GM23338 (cell line): ENCODE measurements at places on chromosomes 5 and 9. TPM values are rescaled to one million over a fixed set of nuclear protein-coding genes. Genes with fewer than 3 reads are reported as not detected.

DNA sequence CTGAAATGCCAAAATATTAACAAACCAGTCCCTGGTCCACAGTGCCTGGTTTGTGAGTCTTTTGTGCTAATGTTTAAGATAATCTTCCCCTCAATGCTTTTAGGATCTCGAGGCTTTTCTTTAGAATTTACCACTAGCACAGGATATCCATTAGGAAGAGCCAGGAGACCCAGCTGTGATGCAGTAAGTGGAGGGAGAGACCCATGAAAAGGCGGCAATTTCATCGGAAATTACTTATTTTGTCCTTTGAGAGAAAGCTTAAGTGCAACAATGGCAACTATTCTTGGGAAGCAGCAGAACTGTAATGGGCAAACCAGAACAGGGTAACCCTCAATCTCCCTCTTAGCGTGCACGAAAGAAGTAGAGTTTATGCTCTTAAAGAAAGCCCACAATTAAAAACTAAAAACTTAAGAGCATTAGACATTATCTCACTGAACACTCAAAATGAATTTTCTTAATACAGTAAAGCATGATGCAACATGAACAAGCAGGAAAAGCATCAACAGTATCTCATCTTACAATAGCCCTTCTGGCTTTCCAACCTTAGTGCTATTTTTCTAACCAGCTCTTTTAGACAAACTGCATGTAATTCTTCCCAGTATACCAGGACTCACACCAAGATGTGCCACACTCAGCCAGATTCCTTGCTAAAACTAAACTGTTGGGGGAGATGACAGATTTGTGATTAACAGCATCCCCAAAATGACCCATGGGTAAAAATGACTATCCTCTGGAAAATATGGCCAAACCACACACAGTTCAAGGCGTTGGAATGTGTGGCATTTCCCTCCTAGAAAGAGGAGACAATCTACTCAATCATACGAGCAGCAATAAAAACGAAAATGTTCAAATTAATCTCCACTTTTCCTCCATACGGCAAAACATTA, 36.4 kb downstream of the PWWP2A start:
- DNase-seq, result peak; percentile 21

GRCh38 chr9:80720579-80720978, 968.8 kb downstream of the TLE1 start:
- DNase-seq, result no peak

- peak; percentile 18 for DNase-seq
Observed at GRCh38 chr5:27377626-27378025, 339.2 kb upstream of the CDH9 start.

DNA sequence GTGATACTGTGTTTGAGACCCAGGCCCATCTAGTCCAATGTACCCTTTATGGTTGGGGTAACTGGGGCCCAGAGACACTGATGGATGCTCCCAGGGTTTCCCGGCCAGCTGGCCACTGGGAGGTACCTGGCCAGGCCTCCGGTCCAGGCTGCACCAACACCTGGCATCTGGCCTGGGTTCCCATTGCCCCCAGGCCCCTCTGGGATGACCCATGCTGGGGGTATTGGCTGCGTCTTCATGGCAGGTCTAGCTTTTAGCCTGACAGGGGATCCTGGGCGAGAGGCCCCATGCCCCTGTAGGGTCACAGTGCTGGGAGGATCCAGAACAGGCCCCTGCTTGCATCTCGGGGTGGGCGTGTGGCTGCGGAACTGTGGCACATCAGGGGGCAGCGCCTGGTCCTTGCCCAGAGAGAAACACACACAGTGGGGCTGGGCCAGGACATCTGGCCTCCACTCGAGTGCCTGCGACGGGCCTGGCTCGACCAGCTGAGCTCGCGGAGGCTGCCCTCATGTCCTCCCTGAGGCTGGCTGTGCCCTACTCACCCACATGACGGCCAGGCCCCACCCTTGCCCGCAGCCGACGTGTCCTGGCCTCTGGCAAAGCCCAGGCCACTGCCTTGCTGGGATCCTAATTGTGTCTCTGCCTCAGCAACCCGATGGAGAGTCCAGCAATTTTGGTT, 21.5 kb upstream of the COL5A1 start:
- no peak for DNase-seq

DNA sequence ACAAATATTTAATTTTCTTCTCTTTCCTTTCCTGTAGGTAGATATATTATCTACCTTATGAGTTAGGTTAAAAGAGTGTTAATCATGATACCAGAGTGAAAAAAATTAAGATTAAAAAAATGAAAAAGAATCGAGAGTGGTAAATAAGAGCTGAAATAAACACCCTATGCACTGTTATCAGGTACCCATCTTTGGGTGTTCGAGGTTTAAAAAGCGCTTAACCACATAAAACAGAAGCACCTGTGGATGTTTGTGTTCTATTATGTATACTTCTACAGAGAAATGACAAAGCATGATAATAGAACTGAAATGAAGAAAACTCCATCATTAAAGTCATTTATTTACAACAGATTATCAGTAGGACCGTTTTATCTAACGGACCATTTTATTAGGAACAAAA, 25.7 kb upstream of the GCNT4 start:
- DNase-seq, result no peak

Gene FAM169A
- total RNA-seq, result 78.7 and 97.7 TPM in 2 replicates

Gene PAIP2
- 132 and 148 TPM in 2 replicates for total RNA-seq

DNA sequence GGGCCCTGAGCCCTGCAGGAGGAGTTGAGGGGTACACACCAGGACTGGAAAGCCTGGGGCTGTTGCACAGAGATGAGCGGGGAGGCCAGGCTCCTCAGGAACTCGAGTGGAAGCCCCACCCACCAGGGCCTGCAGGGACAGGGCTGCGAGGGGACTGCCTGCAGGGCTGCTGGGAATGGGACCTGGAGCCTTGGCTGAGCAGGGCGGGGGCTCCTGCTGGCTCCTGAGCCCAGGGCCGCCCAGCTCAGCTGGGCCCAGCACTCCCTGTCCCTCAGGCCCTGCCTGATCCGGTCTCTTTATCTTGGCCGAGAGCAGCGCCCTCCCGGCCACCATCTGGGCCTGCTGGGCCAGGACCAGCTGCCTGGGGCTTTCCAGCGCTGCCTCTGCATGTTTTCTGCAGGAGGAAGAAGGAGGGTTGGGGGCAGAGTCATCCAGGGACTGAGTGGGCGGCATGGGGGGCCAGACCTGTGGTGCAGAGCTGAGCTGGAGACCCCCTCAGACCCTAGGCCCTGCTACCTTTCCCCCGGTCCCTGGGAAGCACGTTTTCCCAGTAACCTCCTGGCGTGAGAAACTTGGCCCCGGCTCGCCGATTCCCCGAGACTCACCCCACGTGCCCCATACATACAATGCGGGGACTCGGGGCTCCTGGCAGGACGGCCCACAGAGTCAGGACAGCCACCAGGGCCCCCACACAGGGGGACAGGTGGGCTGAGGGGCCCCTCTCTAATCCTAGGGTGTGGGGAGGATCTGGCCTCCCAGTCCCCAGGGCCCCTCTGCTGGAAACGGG, 9.4 kb downstream of the LCN12 start:
- no peak for DNase-seq

DNA sequence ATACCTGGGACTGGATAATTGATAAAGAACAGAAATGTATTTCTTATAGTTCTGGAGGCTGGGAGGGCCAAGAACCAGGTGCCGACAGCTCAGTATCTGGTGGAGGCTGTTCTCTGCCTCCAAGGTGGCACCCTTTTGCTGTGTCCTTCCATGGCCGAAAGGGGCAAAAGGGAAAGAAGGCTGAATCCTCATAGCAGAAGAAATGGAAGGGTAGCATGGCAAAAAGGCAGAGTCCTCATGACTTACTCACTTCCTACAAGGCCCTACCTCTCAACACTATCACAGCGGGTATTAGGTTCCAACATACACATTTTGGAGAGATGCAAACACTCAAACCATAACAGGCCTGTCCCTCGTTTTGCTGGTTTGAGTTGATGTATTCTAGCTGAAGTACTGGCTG, 25.1 kb upstream of the MED10 start:
- DNase-seq, result no peak

DNA sequence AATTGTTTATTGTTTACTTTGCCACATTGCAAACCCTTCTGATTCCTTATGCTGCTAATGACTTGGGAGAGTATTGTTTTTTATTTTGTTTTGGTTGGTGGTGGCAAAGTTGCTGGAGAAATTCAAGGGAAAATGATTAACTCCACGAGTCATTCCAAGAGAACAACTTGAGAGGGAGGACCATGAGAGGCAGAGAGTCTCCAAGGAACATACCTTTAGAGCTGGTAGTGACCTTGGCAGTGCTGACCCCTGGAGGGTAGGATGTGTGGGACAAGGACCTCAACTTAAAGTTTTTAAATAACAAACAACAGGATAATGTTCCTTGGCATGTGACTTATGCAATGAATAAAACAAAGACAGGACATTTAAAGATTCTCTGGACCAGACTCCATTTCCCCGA, 139.7 kb downstream of the LRRC70 start:
- DNase-seq, result peak; percentile 61

Gene EXD3
- total RNA-seq, result 3.6 and 4.4 TPM in 2 replicates

Gene RAB24
- total RNA-seq, result 24.8 and 27.1 TPM in 2 replicates

- DNase-seq, result no peak
Observed at GRCh38 chr5:16169550-16169949, 10.0 kb downstream of the MARCHF11 start.

DNA sequence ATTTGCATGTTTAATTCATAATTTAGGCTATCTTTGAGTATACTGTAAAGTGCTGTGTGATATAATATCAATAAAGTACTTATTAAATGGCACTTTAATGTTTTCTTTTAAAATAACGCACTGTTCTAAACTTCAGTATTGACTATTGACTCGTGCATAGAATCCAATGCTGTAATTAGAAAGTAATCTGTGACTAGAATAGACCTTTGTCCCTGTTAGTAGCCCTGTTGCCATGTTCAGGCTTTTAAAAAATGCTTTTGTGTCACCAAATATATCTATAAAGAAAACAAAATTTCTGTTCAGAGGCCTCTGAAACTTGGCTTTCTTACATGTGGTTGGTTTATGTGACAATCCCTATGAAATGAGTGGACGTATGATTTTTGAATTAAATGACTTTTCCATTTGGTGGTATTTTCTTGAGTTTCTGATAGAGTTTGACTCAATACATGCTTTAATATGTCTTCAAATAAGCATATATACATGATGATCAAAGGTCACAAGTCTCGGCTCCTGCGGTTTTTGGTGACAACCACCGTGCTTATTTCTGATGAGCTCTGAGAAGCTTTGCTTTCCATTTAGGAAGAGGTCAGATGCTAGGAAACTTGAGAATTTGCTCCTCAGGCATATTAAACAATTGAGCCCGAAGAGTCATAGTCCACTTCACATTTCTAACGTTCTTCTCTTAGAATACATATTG, 174.7 kb downstream of the NR3C1 start:
- no peak for DNase-seq

Gene SPAG8
- total RNA-seq, result 0.45 TPM in 1 of 2 replicates, not detected in the other

Gene PCDHB5
- total RNA-seq, result 37.7 and 49.7 TPM in 2 replicates

GRCh38 chr9:105647595-105648349, 14.5 kb upstream of the TAL2 start:
- DNase-seq, result peak; percentile 28

Gene SPINK5
- 1.5 and 4.5 TPM in 2 replicates for total RNA-seq

DNA sequence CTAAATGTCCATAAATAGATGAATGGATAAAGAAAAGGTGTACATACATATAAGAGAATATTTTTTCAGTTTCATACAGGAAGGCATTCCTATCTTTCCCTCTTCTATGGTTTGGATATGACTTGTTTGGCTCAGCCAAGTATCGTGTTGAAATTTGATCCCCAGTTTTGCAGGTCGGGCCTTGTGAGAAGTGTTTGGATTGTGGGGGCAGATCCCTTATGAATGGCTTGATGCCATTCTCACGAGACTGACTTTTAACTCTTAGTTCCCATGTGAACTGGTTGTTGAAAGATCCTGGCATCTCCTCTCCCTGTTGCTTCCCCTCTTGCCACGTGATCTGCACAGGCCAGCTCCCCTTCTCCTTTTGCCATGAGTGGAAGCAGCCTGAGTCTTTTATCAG, 421.1 kb upstream of the FTMT start:
- peak; percentile 21 for DNase-seq

DNA sequence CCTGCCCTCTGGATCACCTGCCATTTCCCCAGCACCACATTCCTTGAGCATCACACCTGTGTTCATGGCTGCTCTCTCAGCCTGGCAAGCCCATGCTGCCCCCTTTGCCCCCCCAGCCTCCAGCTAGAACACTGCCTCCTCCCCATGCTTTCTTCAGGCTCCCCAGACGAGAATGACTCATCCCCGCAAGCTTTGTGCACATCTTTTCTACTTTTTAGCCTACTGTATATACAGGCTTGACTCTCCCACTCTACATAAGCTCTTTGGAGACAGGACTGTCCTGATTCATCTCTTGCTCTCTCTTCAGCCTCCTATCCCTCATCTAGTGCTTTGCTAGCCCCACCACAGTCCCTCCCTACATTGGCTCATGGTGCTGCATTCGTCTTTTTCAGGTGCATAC, 19.9 kb upstream of the GLIPR2 start:
- no peak for DNase-seq

DNA sequence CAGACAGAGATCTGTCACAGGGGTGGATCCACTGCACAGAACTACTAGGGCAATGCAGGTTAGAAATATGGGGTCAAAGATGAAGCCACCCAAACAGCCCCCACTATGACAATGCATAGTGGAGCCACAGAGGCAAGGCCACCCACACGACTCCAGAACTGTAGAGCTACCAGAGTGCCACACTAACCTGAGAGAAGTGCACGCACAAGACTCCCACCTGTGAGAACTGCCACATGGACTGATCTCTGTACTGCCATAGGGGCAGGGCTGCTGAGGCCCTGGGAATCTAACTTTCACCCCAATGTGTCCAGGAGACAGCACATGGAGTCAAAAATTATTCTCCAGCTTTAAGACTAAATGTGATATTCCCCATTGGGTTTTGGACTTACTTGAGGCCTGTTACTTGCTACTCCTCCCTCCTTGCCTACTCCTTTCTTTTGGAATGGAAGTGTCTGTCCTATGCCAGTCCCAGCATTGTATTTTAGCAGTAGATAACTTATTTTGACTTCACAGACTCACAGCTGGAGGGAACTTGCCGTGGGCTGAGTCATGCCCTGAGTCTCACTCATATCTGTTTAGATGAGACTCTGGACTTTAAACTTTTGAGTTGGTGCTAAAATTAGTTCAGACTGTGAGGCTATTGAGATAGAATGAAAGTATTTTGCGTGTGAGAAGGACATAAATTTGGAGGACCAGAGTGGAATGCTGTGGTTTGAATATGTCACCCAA, 853.3 kb downstream of the MAT2B start:
- no peak for DNase-seq

DNA sequence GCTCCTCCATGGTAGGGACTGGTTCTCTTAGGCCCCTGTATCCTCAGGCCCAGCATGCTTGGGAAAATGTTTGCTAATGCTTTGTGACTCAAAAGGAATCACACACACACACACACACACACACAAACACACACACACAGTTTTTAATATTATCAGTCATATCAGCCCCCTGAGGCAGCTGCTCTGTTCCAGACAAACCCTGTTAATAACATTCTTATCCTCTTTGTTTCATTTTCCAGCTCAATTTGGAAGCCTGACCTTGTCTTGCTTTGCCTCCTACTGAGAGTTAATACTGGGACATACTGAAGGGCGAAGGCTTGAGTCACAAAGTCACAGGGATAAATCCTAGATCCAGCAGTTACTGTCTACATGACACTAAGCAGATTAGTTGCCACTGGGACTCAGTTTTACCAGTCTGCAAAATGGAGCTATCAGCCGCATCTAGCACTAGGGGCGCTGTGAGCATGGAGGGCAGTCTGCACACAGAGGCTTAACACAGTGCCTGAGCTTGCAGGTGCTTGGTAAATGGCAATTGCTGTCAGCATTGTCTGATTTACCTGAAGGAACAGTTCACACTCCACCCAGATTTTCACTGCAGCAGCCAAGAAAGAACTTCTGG, 37.1 kb upstream of the KCNMB1 start:
- DNase-seq, result no peak

Gene MYOT
- total RNA-seq, result not detected in 2 replicates
